Activated CD8-positive, alpha-beta memory T cell treated with anti-CD3 and anti-CD28 coated beads for 1 hour (primary cell): ENCODE measurements at places on chromosomes 2 and 18.

- DNase-seq, result no peak
Measured at GRCh38 chr2:140861666-140862065, 1269.2 kb downstream of the LRP1B start.

GRCh38 chr2:147076634-147077033 is 768.2 kb upstream of the ACVR2A start:
- DNase-seq, result no peak

DNA sequence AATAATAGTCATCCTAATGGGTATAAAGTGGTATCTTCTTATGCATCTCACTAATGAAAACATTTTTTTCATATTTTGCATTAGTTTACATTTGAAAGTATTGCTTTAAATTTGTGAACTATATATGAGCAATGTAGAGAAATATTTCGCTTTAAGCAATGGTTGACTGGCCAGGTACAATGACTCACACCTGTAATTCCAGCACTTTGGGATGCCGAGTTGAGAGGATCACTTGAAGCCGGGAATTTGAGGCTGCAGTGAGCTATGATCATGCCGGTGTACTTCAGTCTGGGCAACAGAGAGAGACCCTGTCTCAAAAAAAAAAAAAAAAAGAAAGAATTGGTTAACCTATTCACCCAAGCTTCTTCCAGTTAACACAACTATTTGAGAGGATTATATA is 15.1 kb downstream of the ZCCHC2 start:
- no peak for DNase-seq

DNA sequence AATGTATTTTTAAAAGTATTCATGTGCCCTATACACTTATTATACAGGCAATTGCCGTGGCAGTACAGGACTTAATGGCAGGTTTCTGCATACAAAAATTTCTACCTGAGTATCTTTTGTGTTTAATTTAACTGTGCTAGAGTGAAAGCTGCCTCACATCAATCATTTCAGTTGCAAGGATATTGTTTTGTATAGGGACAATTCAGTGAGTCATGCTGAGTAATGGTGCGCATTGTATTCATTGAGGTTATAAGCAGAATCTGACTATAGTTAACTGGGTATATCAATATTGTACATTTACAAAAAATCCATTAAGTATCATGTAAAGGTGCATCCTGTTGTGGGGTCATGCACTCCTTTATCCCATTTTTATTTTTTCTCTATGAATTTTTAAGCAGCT is 121.5 kb downstream of the GCA start:
- DNase-seq, result no peak

DNA sequence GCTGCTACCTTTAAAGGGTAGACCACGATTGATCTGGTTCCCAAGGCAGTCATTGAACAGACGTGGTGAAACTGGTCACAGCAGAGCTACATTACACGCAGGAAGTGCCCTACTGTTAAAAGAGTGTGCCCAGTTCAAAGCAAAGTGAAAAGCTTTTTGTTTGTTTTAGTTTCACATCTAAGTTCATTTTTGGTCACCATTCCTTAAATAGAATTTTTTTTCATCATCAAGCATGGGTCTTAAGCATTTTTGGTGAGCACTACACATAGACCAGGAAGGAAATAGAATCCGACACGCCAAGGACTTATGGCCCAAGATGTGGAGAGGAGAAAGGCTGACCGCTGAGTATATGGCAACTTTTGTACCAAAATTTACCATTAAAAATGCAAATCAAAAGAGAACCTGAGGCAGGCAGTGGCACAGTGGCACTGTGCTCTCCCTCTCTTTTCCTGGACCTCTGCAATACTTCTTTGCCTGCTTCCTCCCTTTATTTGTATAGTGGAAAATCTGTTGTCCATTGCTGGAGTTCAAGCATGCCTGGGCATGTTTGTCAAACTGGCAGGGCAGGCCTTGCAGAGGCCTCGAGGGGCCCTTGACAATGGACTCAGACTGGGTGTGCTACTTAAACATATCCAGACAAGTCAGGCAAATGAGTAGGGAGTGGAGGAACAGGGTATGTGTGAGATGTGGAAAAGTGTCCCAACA is 42.6 kb upstream of the HNRNPA3 start:
- no peak for DNase-seq

GRCh38 chr2:19496646-19497045 is 138.2 kb upstream of the OSR1 start:
- DNase-seq, result no peak

DNA sequence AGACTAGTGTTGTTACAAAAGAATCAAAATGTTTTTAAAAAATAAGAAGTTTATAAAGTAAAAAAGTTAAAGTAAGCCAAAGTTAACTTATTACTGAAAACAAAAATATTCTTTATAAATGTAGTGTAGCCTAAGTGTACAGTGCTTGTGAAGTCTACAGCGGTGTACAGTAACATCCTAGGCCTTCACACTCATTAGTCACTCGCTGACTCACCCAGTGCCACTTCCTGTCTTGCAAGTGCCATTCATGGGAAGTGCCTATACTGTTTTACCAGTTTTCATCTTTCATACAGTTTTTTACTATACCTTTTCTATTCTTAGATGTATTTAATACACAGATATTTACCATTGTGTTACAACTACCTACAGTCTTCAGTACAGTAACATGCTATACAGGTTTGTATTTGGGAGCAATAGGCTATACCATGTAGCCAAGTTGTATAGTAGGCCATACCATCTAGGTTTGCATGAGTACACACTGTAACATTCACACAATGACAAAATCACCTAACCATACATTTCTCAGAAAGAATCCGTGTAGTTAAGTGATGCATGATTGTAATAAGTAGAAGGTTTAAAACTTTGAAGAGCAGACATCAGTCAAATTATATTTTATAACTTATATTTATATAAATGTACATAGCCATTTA is 13.4 kb downstream of the SERPINB7 start:
- DNase-seq, result no peak

- no peak for DNase-seq
Measured at GRCh38 chr2:170822290-170823087, 5.8 kb downstream of the GAD1 start.

DNA sequence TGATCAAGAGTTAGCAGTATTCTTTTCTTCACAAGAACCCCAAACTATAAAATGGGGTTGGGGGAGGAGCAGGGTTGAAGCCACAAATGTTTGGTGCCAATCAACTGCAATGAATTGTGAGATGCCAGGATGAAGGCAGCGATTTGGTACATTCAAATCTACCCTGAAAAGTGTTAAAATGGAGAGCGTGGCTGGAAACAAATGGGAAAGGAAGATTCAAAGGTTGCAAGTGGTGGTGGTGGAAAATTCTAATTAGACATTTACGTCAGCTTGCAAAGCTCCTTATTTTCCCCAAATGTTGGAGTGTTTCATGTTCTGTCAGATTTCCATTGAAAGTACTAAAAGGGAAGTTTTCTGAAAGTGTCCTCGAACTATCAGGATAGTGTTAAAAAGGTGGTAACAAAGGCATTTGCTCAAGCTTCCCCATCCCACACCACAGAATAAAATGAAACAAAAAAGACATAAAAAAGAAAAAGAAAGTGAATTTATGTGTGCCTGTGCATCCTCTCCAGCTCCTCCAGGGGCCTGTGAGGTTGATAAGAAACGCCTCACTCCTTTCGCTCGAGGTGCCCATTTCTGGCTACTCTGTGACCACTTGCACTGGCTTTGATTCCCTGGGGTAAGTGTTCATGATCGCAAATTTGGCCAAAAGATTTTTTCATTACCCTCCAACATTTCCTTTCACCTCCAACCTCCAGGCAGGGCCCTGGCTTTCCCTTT is 424.1 kb upstream of the POU3F3 start:
- no peak for DNase-seq

DNA sequence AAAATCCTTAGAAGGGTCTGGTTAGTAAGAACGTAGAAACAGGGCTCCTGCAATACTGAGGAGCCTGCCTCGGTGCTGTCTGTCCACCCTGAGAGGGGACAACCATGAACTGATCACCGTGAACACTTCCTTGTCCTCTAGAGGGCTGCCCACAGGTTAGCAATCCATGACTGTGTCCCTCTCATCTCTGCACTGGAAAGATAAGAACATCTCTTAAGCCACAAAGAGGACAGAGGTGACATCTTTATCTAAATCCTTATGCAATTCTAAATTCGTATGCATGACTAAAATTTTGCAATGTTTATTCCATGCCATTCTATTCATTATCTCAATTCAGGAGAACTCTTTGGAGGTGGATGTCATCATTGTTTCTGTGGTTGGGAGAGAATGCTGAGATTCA is 12.8 kb downstream of the EFR3B start:
- no peak for DNase-seq

GRCh38 chr2:136242687-136243277 is 124.8 kb upstream of the CXCR4 start:
- peak; percentile 21 for DNase-seq

- DNase-seq, result no peak
Measured at GRCh38 chr2:60707750-60708371, 48.2 kb upstream of the PAPOLG start.

GRCh38 chr2:32402091-32402490 is 45.3 kb downstream of the BIRC6 start:
- DNase-seq, result no peak

GRCh38 chr2:158114516-158114915 is 12.8 kb downstream of the UPP2 start:
- DNase-seq, result no peak

GRCh38 chr18:76927223-76927725 is 104.9 kb downstream of the ZNF236 start:
- DNase-seq, result no peak

DNA sequence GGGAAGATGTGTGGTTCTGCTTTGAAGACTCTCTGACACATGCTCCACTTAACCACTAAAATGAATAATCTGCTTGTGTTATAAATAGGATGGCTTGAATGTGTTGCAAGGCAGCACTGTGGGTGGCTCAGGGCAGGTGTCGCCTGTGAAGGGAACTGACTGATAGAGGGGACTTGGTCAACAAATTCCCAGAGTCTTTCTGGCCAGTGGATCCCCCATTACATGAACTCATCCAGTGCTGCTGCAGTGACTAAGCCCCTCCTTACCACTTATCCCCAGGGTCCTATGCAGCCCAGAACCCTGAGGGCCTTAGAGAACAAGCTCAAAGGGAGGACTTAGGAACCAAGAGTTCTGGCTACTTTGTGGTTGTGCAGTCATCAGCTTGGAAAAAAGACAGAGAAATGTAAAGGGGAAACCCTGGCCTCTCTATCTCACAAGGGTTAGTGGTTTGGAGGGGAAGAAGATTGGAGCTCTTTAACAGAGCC is 226.2 kb upstream of the TNP1 start:
- no peak for DNase-seq

- DNase-seq, result no peak
Measured at GRCh38 chr2:208827549-208828221, 421.1 kb downstream of the PTH2R start.

- no peak for DNase-seq
Measured at GRCh38 chr2:117855886-117856285, 41.4 kb downstream of the DDX18 start.

DNA sequence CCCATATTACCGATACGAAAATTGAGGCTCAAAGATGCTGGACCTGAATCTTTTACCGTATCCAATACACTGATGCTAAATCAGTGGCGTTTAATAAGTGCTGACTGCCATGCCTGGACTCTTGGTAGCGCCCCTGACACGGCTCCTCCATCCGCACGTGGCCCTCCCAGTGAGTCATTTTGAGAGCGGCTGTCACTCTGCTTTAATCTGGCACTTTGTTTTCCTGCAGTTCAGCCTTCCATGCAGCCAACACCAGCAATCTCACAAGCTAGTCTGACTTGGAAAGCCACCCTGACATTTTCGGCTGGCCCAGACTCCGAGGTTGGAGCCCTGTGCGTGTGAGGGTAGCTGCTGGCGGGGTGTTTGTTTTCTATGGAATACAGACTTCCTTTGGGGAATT is 155.1 kb upstream of the LMAN1 start:
- DNase-seq, result no peak

DNA sequence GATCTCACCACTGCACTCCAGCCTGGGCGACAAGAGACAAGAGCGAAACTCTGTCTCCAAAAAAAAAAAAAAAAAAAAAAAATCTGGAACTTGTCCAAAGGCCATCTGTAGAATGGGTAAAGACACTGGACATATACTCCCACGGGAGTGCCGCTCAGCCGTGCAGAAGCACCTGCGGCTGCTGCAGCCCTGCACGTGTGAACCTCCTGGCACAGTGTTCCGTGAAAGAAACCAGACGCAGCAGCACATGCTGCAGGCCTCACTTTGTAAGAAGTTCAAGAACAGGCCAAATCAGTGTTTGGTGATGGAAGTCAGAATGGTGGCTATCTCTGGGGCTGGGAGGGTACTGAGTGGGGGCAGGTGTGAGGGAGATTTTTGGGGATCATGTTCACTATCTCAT is 6.5 kb downstream of the CHRND start:
- no peak for DNase-seq

GRCh38 chr2:189543367-189543766 is 37.2 kb downstream of the SLC40A1 start:
- DNase-seq, result no peak

- no peak for DNase-seq
Measured at GRCh38 chr2:8000870-8001269, 681.0 kb upstream of the ID2 start.

DNA sequence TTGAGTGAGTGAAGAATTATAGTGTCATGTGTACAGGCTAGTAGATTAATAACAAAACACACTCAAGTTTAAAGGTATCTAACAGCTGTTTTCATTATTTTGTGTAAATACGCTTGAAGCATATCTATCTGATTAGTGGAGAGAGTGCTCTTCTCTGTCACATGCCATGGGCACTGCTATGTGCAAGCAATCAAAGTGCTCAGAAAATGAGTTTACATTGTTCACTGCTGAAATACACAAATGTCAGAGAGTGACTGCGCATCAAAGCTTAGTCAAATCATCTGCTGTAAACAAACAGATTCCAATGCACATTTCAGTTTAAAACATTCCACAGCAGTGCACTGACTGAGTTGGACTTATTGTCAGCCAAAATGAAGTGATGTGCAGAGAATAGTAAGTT is 423.4 kb downstream of the ZEB2 start:
- no peak for DNase-seq

GRCh38 chr18:26540043-26540628 is 8.2 kb downstream of the KCTD1 start:
- DNase-seq, result no peak

DNA sequence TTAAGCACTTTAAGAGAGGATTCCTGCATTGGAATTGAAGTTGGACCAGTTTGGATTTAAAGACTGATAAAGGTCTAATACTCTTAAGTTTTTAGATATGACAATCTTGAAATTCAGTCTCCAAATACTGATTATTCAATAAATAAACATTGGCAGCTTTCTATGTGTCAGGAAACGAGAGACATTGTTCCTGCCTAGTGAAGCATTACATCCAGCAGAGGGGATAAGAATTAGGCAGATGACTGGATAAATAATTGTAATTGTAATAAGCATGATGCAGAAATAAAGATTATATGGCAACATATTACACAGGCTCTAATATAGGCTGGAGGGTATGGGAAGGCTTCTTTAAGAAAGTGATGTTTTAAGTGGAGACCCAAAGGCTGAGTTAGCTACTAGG is 226.5 kb upstream of the MMADHC start:
- no peak for DNase-seq
